ENCODE measurements at places on chromosomes 12 and 14.

GRCh38 chr12:96669786-96670185 is 180.4 kb downstream of the CFAP54 start:
- DNase-seq = no peak

- no peak for DNase-seq
Observed at GRCh38 chr12:127414186-127414585, 852.8 kb upstream of the TMEM132C start.

GRCh38 chr12:66187036-66187435 is 2.0 kb upstream of the IRAK3 start:
- no peak for DNase-seq

- DNase-seq = no peak
Observed at GRCh38 chr12:25087596-25087995, 107.4 kb downstream of the DNAI7 start.

DNA sequence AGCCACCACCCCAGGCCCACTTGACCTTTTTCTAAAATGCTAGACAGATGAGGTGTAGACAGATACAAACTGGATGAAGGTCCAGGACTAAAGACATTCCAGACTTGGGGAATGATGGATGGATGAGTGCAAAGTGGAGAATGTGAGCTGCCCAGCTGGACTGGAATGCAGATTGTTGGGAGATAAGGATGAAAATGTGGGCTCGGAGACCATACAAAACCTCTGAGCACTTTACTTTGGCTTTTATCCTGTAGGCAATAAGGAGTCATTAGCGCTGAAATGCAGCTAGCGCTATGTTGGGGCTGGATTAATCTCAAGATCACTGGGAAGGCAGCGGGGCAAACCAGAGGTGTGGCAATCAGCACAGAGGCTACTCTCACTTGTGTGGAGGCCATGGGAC is 64.7 kb upstream of the GNPNAT1 start:
- DNase-seq = no peak

DNA sequence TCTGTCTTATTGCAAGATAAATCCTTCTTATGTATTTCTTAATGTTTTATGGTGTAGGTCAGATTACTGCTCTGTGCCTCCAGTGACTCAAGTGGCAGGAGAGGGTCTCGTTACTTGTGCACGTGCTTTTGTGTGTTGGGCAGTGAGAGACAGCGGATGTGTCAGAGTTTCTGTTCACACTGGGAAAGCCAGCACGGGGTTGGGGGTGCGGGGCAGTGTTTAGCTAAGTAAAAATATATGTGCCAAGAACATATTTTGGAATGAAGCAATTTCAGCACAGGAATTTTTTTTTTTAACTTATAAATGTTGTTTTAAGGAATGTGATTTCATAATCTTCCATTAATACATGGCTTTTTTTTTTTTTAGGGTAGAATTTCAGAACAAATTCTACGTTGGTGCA is 4.5 kb upstream of the DNAH10 start:
- DNase-seq = no peak

GRCh38 chr14:95524706-95525512 is 8.5 kb upstream of the SYNE3 start:
- DNase-seq = no peak

- DNase-seq = peak; percentile 49
Observed at GRCh38 chr12:120013659-120014380, 24.8 kb downstream of the BICDL1 start.

- DNase-seq = no peak
Observed at GRCh38 chr12:94284046-94284445, 135.7 kb downstream of the PLXNC1 start.

GRCh38 chr12:75854681-75855309 is 176.8 kb downstream of the PHLDA1 start:
- no peak for DNase-seq

Data from activated naive CD4-positive, alpha-beta T cell treated with anti-CD3 and anti-CD28 coated beads, Interleukin-2, amount 50 U/mL, for 16 hours (primary cell).